Stimulated activated CD8-positive, alpha-beta memory T cell treated with anti-CD3 and anti-CD28 coated beads, Interleukin-15, amount 100 ng/mL, for 1 hour (primary cell): ENCODE measurements at places on chromosomes 3 and 15.
A peak's percentile ranks its signal among the peaks of the same experiment; 100 is the strongest.

DNA sequence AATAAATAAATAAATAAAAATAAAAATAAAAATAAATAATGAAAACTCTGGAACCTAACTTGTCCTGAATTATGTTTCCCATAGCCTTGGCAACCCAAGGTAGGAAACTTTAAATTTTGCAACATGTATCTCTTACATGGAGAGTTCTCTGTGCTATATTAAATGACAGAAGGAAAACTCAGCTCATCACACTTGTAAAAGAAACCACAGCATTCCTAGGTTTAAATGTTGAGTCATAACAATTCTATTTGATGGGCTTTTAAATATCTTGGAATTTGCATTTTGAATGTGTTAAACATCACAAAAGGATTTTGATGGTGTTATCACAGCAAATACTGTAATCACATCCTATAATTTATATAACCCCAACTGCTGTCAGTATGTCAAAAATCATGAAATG lies 144.2 kb downstream of the LRTM1 start:
- no peak for DNase-seq

DNA sequence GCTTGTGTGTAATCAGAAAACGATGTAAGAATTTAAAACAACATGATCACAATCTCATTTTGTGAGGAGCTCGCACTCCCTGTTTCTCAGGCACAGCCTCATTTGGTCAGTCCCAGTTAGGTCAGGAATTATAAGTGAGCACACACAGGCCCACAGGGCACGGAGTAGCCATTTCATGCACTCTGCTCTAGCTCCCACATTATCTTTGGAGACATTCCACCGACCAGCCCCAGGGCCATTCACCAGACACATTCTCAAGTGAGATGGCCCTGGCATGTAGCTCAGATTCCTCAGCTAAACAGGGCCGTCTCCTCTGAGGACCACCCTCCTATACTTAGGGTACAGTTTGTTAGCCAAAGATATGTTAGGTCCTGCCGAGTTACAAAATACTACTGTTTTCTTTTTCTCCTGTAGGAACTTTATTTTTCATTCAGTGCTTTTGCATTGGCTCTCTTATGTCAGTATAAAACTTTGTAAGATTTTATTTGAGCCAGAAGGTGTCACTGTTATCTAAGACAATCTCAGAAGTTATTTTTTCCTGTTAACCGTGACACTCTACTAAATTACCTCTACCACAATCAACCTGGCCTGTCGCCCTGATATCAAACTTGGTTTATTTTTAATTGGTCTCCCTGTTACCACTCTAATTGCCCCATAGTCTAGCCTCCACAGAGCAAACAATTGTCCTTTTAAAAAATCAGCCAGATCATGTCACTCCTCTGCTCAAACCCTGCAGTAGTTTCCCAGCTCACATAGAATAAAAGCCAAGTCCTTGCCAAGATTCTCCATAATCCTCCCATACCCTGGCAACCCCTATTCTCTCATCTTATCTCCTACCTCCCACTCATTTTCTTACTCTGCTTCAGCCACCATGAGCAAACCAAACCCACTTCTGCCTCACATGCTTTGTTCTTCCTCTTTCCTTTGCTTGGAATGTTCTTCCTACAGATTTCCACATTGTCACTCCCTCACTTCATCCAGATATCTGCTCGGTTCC lies 105.7 kb downstream of the PPP2R3A start:
- DNase-seq = no peak

- DNase-seq = no peak
Observed at GRCh38 chr3:69009559-69010410, 3.7 kb downstream of the EOGT start.

- DNase-seq = no peak
Observed at GRCh38 chr3:142943870-142944269, 19.6 kb downstream of the PAQR9 start.

- no peak for DNase-seq
Observed at GRCh38 chr3:42447481-42447880, 37.1 kb upstream of the LYZL4 start.

GRCh38 chr3:184773283-184774186 lies 38.4 kb upstream of the VPS8 start:
- no peak for DNase-seq

- no peak for DNase-seq
Observed at GRCh38 chr3:28590860-28591259, 242.2 kb upstream of the AZI2 start.

DNA sequence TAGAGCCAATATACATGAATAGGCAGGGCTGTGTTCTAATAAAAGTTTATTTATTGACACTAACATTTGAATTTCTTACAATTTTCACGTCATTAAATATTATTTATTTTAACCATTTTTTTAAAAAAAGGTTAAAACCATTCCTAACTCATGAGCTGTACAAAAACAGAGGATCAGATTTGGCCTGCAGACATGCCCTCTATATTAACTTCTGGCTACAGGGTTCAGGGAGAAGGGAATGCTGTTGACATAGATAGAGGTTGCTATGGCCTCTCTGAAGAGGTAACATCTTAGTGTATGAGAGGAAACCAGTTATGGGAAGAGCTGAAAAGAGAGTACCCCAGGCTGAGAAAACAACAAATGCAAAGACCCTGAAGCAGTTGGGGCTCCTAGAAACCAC lies 19.1 kb upstream of the RAP2B start:
- DNase-seq = no peak

- DNase-seq = peak; percentile 46
Observed at GRCh38 chr3:151203051-151203420, at the start of gene GPR171. GPR171 (minus strand) TSS chr3:151203216; CDS start chr3:151199386, 3,830 bp downstream.

- DNase-seq = no peak
Observed at GRCh38 chr3:158918008-158918407, 116.2 kb downstream of the MFSD1 start.

- DNase-seq = no peak
Observed at GRCh38 chr3:76010252-76010651, 224.9 kb upstream of the ZNF717 start.

GRCh38 chr3:55880357-55880756 lies 393.3 kb upstream of the WNT5A start:
- DNase-seq = no peak

DNA sequence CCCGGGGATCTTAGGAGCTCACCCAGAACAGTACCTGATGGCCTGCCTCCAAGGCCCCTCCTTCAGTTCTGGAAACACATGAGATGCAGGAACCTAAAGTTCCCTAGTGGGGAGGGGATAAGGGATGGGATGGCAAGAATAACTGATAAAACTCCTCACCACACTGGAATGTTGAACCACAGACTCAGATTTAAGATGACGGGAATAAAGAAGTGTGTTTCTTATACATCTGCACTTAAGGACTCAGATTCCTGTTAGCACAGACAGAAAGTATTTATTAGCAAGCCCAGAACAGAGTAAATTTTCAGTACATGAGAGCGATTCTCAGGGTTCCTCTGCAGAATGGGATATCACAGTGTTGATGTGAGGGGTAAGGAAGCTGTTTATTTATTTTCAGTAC lies 245.2 kb downstream of the TLE3 start:
- DNase-seq = no peak

DNA sequence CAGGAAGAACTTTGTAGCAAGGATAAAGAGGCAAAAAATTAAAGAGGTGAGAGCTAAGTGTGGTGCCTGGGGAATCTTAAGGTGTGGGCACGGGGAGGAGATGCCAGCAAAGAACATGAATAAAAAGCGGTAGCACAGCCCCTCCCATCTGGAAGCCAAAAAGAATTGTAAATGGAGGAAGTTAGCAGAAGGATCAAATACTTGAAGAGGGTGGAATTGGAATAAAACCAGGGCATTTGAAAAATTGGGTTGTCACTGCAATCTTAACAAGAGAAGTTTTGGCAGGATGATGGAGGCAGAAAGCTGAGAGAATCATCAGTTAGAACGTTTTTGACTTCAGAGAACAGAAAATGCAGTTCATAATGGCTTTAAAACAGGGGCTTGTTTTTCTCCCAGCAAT lies 2.4 kb downstream of the CCR2 start:
- DNase-seq = no peak
